CD4-positive, alpha-beta T cell treated with Interferon gamma for 1 hour (primary cell): ENCODE measurements at places on chromosomes 4 and X.

DNA sequence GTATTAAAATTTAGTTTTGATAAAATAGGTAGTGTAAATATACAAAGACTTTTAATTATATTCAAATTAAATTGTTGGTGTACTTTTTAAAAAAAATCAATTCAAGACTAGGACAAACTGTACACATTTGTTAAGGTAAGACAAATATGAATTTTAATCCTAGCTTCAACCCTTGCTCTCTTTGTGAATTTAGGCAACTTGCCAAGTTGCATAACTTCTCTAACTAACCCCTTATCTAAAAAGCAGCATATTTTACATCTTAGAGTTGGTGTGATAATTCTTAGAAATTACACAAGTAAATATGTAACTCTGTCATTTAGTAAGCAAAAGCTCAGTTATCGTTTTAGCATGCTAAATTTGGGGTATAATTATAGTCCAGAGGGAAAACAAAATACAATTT, 78.1 kb upstream of the FSTL5 start:
- no peak for DNase-seq

DNA sequence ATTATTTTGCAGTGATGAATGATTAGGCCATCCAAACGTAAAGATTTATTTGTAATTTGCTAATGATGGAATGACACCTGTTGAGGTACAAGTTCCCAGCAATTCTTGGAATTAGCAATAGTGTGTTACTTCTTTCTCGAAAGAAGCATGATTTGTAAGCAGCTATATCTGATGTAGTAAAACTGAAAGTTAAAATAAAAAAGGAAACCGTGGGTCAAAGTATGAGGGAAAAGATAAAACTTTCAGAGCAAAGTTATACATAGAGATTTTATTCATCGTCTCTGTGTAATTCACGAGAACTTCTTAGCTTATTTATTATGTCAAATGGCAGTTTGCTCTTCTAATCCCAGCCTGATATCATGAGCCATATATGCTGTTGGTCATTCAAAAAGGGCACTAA, 59.0 kb downstream of the NFKB1 start:
- no peak for DNase-seq

DNA sequence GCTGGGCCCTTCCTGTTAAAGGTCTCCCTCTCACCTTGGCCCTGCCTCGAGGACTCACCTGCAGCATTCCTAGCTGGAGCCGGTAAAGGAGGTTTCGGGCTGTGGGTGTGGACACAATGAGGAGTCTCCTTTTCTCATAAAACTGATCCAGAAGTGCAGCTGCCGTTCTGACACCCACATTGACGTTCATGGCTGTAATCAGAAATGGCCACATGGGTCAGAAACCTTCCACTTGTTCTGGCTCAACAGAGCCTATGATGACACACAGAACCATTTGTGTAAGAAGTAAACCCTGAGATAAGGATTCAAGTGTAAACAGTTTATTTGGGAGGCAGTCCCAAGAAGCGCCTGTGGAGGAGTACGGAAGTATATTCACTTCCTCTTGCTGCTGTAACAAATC, 63.8 kb downstream of the SRPX start:
- no peak for DNase-seq

DNA sequence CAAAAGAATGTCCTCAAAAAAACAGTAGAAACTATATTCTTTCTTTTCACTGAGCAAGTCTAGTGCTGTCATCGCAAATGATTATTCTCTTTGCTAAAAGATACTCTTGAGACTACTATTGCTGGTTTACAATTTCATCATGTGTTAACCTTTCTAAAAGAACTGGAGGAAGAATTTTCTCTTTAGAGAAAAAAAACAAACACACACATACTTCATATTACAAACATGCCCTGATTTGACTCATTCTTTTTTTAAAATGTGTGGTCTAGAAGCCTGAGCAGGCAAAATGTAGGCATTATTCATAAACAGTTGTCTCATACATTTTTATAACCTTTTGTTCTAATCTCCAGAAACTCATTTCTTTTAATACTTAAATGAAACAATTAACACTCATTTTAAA, 60.6 kb upstream of the FAT4 start:
- DNase-seq: no peak

DNA sequence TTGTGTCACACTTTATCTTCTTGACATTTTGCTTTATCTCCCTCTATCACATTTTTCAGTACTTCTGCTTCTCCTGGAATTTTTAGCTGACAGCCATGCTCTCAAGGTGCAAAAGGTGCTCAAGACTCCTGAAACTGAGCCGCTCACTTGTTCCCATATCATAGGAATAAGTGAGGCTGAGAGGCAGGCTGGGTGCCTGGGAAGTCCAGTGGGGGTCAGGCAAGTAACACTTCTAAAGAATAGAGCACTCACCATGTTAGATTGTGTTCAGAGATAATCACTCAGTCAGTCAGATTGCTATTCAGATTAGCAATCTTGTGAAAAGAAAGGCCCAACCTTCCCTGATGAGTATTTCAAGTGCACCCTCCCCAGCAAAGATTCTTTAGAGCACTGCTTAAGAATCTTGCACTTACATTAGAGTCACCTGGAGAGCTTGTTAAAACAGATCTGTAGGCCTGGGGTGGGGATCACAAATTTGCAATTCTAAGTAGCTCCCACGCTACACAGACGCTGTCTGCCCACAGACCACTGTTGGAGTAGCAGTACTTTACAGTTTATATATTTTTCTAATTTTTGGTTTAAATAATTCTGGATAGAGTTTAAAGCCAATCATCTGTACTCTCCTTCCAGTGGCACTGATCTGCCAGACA, 23.1 kb upstream of the LRAT start:
- no peak for DNase-seq

DNA sequence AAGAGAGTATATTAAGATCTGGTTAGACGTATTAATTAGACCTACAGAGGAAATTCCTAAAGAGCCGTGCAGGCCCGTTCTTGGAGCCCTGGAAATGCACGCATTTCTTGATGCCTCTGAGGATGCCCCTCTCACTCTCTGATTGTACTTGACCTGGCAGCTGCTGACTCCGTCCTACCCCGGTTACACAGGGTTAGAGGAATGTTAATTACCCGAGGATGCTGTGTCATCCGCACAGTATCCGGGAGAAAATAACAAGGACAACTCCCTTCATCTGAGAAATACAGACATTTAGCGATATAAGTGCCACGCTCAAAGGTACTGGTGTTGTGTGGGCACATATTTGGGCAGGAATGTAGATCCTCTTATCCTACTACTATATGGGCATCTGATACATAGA, 404.6 kb upstream of the FAT1 start:
- DNase-seq: no peak

DNA sequence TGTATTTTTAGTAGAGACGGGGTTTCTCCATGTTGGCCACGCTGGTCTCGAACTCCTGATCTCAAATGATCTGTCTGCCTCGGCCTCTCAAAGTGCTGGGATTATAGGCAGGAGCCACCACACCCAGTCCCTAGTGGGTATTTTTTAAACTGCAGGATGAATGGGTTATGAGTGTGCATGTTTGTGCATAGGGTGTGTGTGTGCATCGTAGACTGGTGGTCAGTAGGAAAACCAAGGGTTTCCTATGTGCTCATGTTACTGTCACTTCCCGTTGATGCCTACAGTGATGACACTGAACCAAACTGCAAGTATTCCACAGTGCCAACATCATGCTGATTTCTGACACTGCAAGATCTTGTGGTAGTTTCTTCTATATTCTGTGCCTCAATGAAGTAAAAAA, 41.1 kb downstream of the DDIT4L start:
- DNase-seq: no peak

- no peak for DNase-seq
These were observed 96.7 kb upstream of the CBR4 start for GRCh38 chr4:169106696-169107229.

GRCh38 chr4:88730811-88731210, 33.2 kb upstream of the NAP1L5 start:
- no peak for DNase-seq

DNA sequence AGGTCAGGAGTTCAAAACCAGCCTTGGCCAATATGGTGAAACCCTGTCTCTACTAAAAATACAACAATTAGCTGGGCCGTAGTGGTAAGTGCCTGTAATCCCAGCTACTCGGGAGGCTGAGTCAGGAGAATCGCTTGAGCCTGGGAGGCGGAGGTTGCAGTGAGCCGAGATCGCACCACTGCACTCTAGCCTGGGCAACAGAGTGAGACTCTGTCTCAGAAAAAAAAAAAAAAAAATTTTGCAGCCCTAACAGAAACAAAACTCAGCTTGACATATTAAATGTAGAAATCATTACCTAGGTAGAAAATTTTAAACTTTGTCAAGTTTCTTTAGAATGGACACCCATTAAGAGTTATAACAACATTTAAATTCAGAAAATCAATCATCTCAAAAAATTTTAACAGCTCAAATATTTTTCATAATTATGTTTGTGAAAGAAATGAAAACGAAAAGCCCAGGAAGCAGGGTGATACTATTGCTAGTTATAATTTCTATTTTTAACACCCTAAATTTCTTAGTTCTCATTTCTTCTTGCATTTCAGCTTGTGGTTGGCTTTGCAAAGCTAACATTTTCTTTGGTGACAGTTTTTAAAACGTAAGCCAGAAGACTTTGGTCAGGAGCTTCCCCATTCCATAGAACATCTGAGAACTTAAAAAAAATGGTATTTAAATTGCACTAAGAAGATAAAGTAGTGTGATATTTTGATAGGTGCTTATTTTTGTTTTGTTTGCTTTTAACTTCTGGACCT, 33.3 kb upstream of the RBBP7 start:
- DNase-seq: no peak

DNA sequence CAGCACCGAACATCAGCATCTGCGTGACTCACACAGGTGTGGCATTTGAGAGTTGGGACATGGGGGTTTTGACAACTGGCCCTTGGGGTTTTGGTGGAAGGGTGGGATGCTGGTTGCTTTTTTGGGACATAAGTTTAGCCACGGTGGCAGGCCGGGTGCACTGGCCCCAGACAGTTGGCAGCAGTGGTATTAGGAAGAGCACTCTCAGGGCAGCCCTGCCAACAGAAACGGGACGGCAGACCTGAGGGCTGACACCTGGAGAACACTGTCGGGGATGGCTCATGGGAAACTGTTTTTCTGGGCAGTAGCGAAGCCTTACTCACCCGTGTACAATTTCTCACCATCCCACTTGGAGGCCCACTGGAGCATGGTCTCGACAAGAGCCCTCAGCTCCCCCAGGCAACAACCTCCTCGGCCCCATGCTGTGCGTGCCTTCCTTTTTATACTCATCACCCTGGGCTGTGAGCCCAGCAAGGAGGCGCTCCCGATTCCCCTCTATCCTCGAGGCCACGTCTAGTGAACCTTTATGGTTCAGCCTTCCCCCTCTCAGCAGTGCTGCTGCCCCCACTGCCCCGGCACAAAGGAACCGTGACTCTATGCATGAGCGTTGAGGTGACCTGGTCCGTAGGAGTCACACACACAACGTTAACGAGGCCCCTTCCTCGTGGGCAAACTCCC, 30.6 kb downstream of the WDR1 start:
- no peak for DNase-seq

DNA sequence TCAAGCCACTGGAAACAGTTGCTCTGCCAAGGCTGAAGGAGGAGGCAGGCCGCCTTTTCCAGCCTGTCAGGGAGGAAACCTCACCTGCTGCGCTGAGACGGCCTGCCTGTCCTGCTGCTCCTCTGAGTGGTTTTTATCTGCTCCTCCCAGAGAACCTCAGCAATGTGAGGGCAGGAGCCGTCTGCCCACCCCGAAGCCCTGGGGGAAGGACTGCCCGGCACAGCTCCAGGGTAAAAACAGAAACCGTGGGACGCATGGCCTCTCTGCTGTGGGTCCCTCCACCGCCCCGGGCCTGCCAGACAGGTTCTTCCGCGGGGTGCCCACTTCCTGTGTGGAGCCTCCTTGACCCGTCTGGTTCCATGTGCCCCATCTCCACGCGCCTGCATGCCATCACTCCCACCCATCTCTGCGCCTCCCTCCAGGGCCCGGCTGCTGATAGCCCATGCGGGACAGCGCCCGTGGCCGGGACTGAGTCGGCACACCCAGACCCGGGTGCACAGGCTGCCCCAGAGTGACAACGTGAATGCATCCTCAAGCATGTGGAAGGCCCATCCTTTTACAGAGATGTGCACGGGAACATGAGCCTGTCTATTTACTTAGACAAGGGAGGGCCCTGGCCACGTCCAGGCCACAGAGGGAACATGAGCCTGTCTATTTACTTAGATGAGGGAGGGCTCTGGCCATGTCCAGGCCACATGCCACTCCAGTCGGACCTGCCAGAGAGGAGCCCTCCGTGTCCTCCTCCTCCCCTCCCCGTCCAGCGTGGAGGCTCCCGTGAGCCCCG, 4.0 kb upstream of the SLC49A3 start:
- DNase-seq: no peak

- DNase-seq: no peak
These were observed 21.4 kb downstream of the HPRT1 start for GRCh38 chrX:134481339-134481738.

DNA sequence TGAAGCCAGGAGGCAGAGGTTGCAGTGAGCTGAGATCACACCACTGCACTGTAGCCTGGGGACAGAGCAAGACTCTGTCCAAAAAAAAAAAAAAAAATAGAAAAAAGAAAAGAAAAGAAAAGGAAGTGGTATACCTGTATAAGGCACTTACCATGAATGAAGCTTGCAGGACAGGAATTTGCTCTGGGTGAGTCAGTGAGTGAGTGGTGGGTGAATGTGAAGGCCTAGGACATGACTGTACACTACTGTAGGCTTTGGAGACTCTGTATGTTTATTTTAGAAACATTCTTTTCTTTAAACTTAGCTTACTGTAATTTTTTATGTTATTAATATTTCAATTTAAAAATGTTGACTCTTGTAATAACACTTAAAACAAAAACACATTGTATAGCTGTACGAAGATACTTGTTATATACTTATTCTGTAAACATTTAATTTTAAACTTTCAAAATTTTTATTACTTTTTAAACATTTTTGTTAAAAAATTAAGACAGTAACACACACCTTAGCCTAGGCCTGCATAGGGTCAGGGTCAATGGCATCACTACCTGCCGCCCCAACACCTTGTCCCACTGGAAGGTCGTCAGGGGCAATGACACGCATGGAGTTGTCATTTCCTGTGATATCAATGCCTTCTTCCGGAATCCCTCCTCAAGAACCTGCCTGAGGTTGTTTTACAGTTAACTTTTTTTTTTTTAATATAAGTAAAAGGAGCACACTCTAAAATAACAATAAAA, 78.7 kb downstream of the CLNK start:
- no peak for DNase-seq

- DNase-seq: no peak
These were observed 18.3 kb upstream of the WFS1 start for GRCh38 chr4:6251365-6251764.

DNA sequence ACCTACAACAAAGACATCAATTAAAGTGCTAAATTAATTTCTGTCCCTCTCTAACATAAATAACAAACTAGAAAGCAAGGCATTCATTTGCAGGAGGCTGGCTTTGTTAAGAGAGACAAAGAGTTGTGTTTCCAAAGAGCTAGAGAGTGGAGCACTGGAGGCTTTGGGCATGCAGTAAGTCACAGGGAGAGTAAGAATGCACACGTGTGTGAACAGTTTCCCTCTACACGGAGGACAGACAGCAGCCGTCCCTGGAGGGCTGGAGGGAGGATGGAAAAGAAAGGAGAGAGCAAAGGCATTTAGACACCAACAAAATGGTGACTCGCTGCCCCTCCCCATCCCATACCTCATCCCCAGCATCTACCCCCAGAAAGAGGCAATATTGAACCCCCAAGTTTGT, 20.4 kb upstream of the DCHS2 start:
- DNase-seq: no peak
